ENCODE measurements at places on chromosomes 2 and 18.

- no peak for DNase-seq
Observed at GRCh38 chr2:48319863-48320262, 210.1 kb upstream of the STON1 start.

- DNase-seq, result no peak
Observed at GRCh38 chr18:78090584-78090983, 840.9 kb downstream of the GALR1 start.

DNA sequence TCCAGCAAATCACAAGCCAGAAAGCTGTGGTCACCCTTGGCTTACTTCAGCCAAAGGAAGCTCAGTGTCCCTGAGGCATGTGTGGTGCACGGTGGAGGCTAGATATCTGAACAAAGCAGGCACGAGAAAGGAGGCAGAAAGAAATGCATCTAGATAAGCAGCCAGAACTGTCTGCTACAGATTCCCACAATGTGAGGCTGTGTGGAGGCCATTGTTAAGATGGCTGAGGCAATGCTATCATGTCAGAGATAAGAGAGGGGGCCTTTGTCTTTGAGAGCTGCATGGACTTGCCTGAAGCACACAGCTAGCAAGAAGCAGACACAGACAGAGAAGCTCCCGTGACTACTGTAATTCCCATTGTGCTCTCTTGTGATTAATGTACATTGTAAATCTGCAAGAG is 110.5 kb upstream of the LYPD6 start:
- DNase-seq, result no peak

GRCh38 chr2:239750045-239750835 is 274.9 kb downstream of the NDUFA10 start:
- DNase-seq, result no peak

GRCh38 chr2:64952511-64953482 is 36.4 kb upstream of the SLC1A4 start:
- DNase-seq, result no peak

DNA sequence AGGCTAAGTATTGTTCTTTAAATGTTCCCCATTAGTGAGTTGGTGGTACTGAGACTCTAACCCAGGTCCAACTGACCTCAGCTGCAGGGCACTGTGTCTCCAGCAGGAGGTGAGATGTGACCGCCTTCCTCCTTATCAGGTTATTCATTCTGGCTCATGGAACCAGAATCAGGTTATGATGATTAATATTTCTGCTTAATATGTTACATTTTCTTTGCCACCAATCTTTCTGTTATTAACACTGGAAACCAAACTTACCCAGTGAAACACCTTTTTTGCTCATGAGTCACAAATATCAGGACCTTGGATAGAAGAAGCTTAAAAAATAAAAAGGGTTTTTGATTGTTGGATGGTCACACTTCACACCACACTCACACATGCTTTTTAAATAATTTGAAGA is 85.4 kb downstream of the DPP4 start:
- no peak for DNase-seq

DNA sequence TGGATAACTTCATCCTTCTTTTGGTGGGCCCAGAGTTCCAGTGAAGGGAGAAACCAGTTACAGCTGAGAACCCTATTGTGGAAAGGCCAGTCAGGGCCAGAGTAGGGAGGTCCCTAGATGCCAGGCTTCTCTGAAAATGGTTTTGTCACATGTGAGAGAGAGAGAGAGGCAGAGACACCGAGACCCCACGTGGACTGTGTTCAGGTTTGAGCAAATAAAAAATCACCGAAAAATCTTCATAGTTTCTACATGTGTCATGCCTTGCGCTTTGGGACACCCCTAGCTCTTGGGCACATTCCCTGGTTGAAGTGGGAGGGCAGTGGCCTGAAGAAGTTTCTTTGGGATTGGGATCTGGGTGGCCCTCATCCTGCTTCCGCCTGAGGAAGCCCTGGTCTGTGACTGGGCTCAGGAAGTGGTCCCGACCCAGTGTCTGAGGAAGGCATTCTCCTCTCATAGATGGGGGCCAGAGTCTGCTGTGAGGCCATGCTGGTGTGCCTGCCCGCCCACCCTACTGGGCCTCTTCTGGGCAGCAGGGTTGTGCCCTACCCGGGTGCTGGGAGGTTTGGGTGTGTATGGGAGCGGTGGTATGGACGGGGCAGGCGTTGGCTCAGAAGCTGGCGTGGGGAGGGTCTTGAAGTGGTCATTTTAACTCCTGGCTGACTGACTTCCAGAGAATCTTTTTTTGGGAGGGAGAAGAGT is 16.1 kb downstream of the NCK2 start:
- DNase-seq, result no peak

GRCh38 chr2:71782323-71782722 is 329.0 kb downstream of the DYSF start:
- DNase-seq, result no peak

GRCh38 chr18:79400091-79400590 is 4.4 kb downstream of the NFATC1 start:
- no peak for DNase-seq

DNA sequence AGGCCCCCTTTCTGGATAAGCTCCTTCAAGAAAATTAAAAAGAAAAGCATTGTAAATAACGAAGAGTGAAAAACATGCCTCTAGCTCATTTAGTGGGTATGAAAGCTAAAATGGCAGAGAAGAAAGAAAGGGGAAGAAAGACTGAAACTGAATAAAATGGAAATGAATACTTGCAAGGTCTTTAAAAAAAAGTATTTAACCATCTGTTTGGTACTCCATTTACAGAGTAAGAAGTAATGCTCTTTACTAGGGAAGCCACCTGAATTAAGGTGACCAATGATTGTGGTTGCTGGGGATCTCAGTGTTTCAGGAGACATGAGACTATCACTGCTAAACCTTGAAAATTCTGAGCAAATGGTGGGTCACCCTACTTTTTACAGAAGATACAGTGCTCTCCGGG is 17.7 kb upstream of the ARL5A start:
- DNase-seq, result no peak

- no peak for DNase-seq
Observed at GRCh38 chr18:23538870-23539269, 35.6 kb downstream of the RMC1 start.

DNA sequence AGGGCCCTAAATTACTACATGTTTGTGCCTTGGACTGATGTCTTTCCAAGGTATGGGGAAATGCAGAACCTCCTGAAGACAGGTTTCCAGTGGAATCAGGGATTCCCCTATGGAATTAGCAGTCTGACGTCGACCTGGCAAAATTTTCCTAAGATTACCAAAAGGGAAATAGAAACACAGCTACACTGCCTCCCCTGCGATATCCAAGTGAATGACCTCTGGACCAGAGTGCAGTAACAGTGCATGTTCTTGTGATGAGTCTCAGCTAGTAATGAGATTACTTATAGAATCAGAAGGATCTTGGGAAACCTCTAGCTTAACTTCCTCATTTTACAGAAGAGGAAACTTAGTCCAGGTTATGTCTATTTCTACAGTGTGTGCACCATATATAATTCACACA is 21.3 kb upstream of the CHST9 start:
- no peak for DNase-seq

DNA sequence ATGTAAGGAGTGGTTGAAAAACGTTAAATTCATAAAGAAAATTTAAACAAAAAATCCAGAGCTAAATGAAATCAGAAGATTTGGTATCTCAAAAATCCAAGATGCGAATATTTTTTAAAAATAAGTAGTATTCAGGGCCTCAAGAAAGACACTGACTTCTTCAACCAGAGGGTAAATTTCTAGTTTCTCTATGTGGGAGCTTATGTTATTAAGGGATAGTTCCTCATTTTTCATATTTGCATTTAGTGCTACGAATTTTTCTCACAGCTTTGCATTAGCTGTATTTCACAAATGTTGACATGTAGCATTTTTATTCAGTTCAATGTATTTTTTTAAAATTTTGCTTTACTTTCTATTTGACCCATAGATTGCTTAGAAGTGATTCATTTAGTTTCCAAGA is 454.7 kb downstream of the CBLN2 start:
- DNase-seq, result no peak

DNA sequence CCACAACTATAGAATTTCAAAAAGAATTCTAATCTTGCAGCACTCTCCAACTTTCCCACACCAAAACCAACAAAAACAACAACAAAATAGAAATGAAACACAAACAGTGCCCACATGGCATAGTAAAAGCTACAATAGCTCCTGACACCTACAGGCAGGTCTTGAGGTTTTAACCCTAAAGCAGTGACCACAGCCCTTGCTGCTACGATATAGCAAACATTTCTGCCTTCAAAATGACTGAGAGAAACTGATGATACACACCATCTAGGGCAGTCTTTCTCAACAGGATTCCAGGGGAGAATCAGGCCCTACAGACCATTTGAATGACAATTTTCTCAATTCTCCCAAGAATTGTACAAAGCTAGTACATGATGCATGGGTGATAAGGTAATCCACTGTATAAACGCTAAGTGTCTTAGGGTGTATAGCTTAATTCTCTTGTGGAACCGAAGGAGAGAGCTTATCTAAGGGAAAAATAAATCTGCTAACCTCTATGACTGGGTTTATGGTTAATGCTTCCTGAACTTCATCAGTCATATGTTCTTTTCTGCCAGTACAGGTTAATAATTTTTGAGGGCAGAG is 46.5 kb downstream of the TRAK2 start:
- no peak for DNase-seq

GRCh38 chr2:196247976-196248280 is 76.5 kb upstream of the STK17B start:
- no peak for DNase-seq

- no peak for DNase-seq
Observed at GRCh38 chr18:26764586-26764985, 100.9 kb downstream of the AQP4 start.

DNA sequence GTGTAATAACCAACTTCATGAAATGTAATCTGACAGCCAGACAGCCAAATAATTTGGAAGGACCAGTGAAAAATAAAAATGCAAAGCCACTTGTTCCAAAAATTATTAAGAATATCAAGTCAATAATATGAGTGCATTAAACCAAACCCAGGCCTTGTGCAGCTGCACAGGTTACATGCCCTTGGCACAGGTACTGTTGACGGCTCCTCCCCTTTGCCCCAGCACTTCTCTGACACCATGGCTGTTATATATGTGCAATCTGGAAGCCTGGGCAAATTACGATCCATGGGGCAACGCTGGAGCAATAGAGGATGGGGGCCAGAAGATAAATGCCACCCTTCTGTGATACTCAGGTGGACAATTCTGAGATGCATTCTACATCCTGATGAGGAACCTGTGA is 68.9 kb downstream of the METTL4 start:
- no peak for DNase-seq

DNA sequence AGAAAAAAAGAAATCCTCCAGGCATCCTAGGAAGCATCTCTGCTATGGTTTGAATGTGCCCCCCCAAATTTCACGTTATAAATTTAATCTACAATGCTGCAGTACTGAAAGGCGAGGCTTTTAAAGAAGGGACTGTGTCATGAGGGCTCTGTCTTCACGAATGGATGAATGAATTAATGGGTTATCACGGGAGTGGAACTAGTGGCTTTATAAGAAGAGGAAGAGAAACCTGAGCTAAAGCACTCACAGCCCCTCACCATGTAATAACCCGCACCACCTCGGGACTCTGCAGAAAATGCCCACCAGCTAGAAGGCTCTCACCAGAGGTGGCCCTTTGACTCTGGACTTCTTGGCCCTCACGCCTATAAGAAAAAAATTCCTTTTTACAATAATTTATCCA is 27.6 kb downstream of the RNU4ATAC start:
- DNase-seq, result no peak

DNA sequence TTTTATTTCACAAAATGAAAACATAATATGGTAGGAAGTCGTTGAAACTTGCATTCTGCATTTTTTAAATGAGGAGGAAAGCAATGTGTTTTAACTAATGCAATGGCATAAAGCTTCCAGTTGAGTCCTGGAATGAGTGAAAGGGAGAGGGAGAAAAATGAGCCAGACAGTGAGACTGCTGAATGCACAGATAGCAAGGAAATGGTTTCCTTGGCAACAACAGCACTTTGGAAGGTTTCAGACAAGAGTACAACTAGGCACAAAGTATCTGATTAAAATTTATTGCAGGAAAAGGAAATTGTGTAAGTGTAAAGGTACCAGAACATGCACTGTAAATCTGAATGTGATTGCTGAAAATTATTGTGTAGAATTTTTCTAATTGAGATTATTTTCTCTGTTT is 320.1 kb upstream of the KYNU start:
- DNase-seq, result no peak

DNA sequence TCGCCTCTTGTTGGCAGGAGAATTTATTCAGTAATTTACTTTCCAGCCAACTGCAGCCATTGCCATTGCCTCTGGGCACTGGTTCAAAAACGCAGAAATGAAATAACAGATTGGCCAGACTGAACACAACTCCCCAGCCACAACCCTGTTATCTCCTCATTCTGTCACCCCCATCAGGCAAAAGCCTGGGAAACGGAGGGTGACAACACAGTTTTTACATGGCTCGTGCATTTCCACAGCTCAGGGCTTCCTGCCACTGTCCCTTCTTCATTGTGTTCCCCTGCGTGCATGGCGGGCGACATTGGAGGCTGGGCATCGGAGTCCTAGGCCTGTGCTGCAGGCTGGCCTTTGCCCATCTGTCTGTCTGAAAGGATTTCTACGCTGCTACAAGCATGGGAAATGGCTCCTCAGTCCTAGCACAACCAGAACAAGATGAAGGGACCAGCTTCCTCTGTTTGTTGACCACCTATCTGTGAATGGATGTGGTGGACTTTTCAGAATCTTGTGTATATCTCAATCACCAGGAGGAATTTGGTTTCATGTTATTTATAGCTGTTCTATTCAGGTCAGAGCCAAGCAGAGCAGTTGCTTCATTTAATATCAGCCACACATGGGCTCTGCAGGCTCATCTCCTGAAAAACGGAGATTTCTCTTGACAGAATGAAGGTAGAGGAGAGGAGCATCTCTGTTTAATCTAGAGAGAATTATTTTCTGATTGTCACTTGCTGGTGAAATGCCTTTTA is 107.0 kb downstream of the MGAT5 start:
- DNase-seq, result no peak

DNA sequence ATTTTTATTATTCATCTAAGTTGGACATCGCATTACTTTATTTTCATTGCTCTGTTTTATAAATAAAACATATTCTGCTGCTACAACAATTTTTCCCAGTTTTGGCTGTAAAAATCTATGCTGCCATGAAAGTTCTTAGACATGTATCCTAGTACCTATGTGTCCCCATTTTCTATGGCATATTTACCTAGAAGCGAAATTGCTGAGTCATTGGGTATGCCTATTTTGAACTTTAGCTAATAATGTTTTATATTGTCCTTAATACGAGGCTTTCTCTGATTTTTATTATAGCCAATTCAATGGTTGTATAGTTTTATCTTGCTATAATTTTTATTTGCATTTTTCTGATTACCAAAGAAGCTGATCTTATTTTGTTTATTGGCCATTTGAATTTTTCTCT is 110.5 kb upstream of the DPP10 start:
- DNase-seq, result no peak
